Eye (tissue), 1 donor: ENCODE measurements at places on chromosomes 2 and 18.
A peak's percentile ranks its signal among the peaks of the same experiment; 100 is the strongest.

DNA sequence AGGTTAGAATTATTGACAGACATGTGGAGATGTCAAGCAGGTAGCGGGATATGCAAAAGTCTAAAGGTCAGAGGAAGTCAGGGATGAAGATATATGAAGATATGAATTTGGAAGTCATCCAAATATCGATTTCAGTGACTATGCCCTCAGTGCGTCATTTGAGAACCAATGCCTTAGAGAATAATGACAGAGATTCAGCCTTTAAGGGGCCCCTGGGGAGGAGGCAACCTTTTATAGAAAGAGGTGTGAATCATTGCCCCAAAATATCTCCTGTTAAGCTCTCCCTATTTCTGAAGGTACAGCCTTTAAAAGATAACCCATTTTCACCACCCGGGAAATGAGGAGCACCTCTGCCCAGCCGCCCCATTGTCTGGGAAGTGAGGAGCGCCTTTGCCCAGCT lies 223.4 kb downstream of the NCKAP5 start:
- DNase-seq = no peak

- DNase-seq = peak; percentile 88
Measured at GRCh38 chr2:237026981-237027711, 58.5 kb upstream of the COPS8 start.

- DNase-seq = peak; percentile 94
Measured at GRCh38 chr2:96868555-96869280, 1.2 kb downstream of the SEMA4C start.

DNA sequence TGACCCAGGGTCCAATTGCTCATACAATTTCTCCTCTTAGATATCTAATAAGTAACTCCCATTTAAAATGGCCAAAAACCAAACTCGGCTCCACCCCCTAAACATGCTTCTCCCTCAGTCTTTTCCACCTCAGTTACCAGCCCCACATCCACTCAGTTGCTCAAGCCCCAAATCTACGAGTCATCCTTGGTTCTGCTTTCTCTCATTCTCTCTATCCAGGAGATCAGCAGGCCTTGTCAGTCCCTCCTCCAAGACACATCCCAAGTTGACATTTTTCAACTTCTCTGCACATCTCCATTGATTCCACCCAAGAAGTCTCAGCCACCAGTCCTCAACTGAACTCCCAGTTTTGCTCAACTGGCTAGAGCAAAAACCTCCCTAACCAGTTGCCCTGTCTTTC lies 40.5 kb upstream of the RTN4 start:
- DNase-seq = no peak

GRCh38 chr2:132652474-132652873 lies 17.5 kb downstream of the LYPD1 start:
- peak; percentile 23 for DNase-seq

GRCh38 chr2:105646774-105647076 lies 98.0 kb upstream of the NCK2 start:
- no peak for DNase-seq

- no peak for DNase-seq
Measured at GRCh38 chr18:7623681-7624080, 56.6 kb downstream of the PTPRM start.

GRCh38 chr2:36485521-36485920 lies 112.4 kb downstream of the FEZ2 start:
- peak; percentile 49 for DNase-seq

GRCh38 chr18:62151068-62151771 lies 35.6 kb downstream of the PIGN start:
- no peak for DNase-seq

DNA sequence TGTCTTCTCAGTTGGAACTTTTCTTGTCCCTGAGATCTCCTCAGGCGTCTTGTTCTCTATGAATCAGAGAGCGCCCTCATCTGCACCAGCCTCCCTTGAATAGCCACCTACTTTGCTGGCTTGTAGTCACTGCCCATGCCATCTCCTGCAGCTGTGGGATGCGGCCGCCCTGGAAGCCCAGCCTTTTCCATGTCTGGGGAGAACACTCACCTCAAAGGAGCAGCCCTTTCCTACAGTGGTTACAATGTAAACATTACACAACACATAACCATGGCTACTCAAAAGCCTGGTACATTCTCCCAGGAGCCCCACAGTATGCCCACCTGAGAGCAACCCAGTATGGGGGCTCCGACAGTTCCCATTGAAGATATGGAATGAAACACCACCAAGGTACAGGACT lies 351.0 kb downstream of the EN1 start:
- no peak for DNase-seq

DNA sequence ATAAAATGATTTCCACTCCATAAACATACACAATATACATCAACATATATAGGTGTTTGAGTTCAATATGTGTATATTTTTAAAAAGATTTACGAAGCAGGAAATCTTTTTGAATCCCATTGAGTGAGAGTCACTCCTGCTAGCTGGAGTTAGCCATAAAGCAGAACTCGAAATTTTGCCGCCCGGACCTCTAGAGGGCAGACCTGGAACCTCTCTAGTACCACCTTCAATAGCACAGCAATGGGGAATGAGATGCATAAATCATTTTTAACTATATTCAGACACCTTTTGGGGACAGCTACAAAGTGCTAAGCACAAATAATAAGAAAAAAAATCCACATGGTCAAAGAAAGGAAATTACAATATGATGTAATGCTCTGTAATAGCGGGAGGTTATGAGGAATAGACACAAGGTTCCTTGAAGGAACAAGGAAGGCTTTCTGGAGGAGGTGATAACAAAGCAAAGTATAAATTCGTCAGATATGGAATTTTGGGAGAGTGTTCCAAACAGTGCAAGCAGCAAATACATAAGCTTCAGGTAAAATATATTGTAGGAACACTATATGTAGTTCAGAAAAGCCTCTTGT lies 533.4 kb downstream of the ERBB4 start:
- peak; percentile 46 for DNase-seq

DNA sequence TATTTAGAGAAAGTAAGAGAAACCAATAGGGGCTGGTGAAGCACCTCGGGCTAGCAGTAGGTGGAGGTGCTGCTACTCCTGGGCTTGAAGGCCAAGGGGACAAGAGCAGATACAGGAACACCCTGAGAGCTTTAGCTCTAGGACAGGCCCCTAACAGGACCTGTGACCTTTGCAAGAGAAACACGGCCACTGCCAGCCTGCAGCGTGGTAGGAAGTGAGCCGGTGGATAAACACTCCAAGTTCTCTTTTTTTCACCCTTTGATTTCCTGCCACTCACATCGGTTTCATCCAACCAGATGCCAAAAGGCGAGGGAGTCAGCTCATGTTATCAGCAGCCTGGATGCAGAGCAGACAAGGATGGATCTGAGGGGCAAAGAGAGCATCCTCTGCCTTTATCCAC lies 66.8 kb upstream of the SPRED2 start:
- DNase-seq = no peak

DNA sequence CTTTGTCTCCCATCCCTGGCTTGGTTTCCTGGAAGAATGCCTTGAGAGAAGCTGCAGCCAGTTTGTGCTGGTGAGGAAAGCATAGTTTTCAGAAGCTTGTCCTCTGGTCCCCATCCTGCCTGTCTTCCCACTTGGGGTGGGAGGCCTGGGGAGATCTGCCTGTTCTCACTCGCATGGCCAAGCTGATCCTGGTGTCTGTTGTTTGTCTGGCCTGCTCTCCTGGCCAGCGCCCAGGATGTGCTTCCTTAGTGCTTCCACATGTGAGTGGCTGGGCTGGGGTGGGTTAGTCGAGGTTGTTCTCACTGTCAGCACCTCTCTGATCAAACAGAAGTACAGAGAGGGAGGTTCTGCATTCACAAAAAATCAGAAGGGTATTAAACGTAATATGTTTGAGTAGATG lies 49.5 kb downstream of the PTPRM start:
- no peak for DNase-seq

DNA sequence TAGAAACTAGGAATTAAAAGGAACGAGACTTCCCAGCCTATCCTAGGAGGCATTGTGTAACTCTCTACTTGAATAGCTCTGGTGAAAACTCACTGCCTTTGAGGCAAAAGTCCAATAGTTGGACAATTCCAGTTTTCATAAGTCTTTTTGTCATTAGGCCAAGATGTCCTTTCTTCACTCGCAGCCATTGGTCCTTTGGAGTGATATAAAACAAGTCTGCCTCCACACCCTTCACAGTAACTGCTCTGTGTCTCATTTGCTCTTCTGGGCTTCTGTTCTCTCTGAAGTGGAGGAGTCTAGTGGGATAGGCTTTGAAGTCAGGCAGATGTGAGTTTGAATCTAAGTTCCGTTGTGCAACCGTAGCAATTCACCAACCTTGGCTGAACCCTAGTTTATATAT lies 28.2 kb downstream of the ANTXR1 start:
- DNase-seq = no peak

DNA sequence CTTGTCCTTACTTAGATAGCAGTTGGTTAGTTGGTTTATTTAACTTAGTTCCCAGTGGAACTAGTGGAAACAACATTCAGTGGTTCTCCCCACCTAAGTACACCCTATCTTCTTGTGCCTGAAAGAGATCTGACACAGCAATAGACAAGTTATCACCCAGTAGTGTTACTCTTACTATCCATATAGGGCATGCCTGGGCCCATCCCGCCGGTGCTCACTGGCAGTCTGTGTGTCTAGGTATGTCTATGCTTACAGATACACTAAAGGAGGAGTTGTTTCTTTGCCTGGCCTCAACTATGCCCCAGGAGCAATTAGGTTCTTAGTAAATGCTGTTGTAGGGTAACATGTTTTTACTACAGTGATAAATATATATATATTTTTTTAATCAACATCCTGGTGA lies 12.0 kb upstream of the NRP2 start:
- no peak for DNase-seq

- DNase-seq = no peak
Measured at GRCh38 chr2:8885449-8886201, 48.2 kb upstream of the KIDINS220 start.

DNA sequence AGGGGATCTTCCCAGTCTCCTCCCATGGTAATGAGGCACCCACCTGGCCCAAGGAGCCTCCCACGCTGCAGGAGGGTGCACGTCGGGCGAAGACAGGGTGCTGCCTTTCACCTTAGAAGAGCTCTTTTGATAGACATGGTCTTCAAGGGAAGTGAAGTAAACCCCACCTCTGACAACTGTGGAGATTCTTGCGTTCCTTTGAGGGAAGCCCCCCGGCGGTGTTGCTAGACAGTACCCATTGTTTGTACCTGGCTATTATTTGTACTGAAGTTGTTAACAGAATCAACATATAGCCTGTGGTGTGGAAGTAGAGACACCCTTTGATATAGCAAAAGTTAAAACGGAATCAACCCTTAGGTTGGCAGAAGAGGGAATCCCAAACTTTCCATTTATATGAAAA lies 648.0 kb downstream of the GALR1 start:
- no peak for DNase-seq

DNA sequence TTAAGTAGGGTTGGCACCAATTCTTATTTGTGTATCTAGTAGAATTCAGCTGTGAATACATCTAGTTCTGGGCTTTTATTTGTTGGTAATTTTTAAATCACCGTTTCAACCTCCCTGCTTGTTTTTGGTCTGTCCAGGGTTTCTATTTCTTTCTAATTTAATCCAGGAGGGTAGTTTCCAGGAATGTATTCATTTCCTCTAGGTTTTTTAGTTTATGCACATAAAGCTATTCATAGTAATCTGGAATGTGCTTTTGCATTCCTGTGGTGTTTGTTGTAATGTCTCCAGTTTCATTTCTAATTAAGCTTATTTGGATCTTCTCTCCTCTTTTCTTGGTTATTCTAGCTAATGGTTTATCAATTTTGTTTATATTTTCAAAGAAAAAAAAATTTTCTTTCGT lies 1361.8 kb upstream of the DDX18 start:
- no peak for DNase-seq

DNA sequence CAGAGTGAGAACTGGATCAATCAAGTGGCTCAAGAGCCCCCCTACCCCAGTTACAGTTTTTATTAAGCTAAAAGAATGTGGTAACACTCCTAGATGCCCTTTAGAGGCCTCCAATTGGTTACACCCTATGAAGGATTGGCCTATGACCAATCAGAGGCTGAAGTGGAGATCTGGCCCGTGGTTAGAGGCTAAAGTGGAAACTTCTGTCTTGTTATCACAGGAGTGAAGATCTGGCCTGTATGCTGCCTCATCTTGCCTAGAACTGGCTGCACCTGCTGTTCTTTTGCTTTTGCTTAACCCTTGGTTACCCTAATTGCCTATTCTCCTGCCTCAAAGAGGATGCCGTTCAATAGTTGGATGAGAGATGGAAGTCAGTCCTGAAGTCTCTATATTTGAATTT lies 100.1 kb upstream of the MAP2 start:
- no peak for DNase-seq

GRCh38 chr2:44748-45341 lies 1.5 kb downstream of the FAM110C start:
- DNase-seq = no peak

DNA sequence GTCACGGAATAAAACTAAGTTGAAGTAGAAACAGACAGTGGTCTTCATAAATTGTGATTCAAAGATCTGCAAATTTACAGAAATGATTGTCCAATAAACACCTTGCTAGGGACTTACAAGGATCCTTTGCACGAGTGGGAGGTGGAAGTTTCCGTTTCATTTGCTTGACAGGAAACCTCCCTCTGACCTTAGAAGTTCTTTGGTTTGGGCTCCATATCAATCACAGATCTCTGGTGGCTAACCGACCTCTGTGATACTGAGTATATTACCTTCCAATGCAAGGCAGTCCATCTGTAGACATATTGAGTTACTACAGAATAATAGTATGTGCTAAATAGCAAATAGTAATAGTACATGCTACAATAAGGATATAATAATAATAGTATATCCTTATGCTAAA lies 33.7 kb upstream of the RNF152 start:
- no peak for DNase-seq

DNA sequence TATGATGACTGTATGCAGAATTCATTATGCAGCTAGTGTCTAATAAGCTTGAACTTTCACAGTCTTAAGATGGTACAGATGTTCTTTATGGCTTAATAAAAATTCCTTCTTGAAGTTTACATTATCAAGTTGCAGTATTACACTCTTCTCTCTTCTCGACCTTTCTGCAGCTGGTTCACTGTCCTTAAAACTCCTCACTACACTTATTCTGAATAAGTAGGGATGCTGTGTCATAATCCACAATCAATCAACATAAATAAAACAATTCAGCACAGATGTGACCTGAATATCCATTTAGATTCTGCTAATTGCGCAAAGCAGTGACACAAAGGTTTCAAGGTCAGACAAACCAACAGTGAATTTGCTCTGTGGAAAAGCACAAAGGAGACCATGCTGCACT lies 356.8 kb downstream of the SUCLG1 start:
- peak; percentile 49 for DNase-seq

DNA sequence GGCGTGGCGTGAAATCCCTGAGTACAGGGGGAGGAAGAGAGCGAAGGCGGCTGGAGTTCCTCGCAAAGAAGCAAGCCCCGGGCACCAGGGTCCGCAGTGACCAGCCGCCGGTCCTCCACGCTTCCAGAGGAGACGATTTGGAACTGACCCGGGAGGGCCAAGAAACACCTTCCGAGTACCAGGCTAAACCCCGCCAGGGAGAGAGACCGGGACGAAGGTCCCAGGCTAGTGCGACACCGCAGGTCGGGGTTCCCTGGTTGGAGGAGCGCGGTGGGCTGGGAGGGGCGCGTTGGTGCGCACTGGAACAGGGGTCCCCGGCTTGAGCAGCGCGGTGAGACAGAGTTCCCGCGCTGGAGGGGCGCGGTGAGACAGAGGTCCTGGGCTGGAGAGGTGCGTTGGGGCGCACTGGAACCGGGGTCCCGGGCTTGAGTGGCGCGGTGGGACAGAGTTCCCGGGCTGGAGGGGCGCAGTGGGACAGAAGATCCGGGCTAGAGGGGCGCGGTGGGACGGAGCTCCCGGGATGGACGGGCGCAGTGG lies 901 bp downstream of the WDFY1 start:
- DNase-seq = peak; percentile 75
